Stimulated activated CD8-positive, alpha-beta memory T cell treated with anti-CD3 and anti-CD28 coated beads, Interleukin-2, amount 100 ng/mL, for 1 hour (primary cell): ENCODE measurements at places on chromosomes 3 and 15.

DNA sequence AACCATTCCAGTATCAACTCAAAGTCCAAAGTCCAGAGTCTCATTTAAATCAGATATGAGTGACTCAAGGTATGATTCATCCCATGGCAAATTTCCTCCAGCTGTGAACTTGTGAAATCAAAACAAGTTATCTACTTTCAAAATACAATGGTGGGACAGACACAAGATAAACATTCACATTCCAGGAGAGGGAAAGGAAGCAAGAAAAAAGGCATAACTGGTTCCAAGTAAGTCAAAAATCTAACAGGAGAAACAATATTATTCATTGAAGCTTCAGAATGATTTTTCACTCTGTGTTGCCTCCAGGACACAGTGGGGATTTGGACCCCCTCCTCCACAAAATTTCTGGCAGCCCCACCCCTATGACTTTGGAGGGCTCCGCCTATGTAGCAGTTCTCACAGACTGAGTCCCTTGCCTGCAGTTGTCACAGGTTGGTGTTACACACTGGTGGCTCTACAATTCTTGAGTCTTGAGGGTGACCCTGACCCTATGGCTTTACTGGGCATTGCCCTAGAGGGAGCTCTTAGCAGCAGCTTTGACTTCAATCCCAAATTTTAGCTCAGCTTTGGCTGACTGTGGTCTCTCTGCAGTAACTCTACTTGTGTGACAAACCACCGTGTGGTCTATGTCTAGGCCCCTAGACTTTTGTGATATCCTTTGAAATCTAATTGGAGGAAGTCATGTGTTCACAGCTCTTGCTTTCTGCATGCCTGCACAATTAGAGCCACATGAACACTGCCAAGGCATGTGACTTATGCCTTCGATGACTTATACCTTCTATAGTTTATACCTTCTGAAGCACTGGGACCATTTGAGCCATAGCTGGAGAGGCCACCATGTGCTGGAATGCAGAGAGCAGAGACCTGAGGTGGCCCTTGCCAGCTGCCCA lies 644.2 kb downstream of the GRM7 start:
- DNase-seq = no peak

- DNase-seq = no peak
Observed at GRCh38 chr3:57876632-57877031, 120.5 kb downstream of the SLMAP start.

DNA sequence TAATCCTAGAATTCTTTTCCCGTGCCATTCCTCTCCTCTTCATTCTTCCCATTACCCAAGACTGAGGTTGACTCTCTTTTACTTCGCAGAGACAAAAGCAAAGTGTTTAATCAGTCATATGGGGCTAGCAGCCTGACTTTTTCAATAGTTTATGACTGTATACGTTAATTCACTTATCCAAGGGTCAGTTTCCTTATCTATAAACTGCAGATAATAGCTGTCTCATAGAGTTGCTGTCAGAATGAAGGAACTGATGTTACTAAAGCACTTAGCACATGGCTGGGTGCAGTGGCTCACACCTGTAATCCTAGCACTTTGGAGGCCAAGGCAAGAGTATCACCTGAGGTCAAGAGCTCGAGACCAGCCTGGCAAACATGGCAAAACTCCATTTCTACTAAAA lies 43.5 kb upstream of the ULK4 start:
- DNase-seq = no peak

DNA sequence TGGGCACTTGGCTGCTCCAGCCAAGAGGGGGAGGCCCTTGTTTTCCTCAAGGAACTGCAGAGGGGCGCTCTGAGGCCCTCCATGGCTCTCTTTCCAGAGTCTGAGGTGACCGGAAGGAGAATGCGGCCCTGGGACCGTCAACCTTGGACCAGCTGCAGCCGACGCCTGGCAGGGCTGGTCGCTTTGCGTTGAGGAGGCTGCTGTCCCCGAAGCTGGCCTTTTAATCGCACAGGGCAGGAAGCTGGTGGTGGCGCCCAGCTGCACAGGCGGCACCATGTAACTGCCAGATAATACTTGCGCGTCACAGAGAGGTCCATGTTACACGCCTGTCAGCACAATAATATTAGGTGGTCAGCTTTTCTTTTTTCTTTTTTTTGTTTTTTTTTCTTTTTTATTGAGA lies 875 bp upstream of the HLTF start:
- DNase-seq = no peak

DNA sequence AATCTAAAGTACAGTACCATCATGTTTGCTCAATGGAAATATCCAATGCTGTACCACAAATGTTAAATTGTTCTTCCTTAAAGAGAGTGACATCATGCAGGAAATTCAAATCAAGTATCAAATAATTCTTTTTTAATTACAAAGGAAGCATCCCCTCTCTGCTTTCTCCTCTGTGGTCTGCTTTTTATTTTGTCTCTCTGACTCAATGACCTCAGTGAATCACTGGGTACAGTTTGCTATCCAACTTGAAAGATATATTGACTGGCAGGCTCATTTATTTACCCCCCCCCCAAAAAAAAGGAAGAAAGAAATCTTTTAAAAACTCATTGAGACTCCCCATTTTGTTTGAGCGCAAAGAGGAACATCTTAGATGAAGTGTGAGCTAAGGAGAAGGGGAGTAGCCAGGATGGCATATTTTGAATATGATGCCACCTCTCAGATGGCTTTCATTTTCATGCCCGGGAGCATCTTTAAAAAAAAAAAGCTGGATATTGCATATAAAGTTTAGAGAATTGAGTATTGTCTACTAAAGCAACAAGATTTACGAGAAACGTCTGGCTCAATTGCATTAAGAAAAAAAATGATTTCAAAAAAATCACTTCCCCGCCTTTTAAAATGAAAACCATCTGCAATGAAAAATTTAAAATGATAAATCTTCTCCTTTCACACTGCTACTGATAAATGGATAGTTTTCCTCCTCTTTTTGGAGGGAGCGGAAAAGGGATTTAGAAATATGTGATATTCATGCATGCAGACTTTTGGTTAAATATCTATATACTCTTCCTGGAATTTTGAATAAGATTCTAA lies 307.1 kb upstream of the DPH6 start:
- DNase-seq = no peak

GRCh38 chr3:108136561-108137459 lies 46.0 kb upstream of the CD47 start:
- no peak for DNase-seq
